ENCODE measurements at places on chromosomes 13 and 19.
A peak's percentile ranks its signal among the peaks of the same experiment; 100 is the strongest.

DNA sequence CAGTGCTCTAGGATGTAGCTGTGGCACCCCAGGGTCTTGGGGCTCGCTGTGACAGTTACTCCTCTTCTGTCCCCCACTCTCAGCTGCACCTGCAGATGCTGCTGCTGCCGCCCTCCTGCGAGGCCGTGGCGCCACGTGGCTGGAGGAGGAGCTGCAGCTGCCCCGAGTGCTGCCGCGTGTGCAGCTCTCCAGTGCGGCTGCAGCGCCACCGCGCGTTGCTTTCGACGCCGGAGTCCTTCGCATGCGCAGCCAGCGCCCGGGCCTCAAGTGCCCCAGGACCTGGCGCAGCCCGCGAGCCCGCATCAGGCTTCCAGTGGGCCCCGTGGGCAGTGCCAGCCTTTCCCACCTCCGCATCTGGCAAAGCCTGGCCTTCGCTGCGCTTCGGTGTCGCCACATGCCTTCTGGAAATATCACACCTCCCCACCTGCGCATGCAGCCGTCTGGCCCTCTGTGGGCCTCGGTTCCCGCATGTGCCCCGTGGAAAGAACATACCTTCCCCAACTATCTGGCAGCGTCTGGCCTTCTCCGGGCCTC lies 692 bp upstream of the ZNF580 start:
- peak; percentile 95 for DNase-seq

DNA sequence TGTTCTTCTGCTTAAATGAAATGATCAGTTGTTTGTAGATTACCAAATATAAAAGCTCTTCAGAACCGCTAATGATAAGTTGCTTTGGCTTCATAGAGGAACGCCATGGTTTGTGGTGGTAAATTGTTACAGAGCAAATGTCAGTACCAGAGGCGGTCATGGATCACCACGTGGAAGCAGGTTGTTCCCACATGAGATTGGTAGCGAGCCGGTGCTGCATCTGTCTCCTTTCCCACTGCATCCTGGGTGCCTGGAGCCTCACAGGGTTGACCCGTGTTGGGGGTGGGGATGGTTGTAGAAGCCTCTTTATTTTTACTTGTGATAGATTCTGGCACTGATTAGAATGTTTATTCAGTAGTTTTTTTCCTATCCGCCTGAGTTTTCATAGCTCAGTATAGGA lies 14.7 kb downstream of the GARRE1 start:
- peak; percentile 15 for DNase-seq

DNA sequence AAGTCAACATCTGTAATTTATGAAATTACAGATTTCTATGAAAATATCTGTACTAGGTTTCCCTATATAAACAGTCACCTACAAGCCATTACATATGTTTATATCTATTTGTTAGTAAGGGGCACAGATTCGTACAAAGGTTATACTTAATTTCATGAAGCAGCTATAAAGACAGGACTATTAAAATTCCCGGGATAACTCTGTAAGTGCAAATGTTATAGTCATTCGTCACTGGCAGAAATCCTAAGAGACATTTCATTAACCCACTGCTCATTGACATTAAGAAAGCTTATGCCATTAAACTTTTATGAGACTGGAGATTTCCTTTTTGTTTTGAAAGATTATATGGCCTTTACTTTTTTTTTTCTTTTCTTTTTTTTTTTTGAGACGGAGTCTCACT lies 122.9 kb downstream of the MYO16 start:
- DNase-seq: no peak

GRCh38 chr13:73025217-73026012 lies 33.4 kb upstream of the KLF5 start:
- DNase-seq: no peak

DNA sequence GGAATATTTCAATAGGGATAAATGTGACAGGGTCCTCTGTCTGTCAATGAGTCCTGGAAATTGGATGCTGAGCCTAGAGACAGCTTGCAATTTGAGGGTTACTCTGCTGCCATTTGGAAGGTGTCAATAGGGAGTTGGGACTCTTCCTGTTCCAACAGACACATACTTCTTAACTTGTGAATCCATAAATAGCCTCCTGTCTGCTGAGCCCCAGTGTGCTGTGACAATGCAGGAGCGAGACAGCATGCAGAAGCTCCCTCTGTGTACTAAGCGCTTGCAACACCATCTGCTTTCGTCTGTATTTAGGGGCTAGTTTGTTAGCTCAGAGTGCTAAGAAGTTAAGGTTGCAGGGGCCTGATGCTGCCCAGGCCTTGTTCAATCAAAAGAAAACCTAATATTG lies 58.5 kb upstream of the GPR12 start:
- no peak for DNase-seq

DNA sequence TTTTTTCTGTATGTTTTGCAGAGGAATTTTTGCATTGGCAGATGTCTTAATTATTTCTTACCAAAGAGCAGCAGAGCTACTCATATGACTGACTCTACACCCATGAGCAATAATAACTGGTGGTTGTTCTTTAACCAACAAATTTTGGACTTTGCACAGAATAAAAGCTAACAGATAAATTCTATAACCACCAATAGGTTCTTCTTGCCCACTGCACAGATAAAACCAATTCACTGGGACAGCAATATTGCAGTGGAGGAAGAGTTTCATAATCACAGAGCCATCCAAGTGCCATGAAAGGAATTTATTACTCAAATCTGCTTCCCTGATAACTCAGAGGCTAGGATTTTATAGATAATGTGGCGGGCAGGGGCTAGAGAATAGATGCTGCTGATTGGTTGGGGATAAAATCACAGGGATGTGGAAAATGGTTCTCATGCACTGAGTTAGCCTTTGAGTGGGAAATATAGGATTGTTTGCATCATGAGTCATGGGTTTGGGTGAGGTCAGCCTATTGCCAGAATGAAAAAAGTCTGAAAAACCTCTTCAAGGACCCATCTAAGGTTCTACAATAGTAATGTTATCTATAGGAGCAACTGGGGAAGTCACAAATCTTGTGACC lies 104.3 kb upstream of the PCDH17 start:
- no peak for DNase-seq

DNA sequence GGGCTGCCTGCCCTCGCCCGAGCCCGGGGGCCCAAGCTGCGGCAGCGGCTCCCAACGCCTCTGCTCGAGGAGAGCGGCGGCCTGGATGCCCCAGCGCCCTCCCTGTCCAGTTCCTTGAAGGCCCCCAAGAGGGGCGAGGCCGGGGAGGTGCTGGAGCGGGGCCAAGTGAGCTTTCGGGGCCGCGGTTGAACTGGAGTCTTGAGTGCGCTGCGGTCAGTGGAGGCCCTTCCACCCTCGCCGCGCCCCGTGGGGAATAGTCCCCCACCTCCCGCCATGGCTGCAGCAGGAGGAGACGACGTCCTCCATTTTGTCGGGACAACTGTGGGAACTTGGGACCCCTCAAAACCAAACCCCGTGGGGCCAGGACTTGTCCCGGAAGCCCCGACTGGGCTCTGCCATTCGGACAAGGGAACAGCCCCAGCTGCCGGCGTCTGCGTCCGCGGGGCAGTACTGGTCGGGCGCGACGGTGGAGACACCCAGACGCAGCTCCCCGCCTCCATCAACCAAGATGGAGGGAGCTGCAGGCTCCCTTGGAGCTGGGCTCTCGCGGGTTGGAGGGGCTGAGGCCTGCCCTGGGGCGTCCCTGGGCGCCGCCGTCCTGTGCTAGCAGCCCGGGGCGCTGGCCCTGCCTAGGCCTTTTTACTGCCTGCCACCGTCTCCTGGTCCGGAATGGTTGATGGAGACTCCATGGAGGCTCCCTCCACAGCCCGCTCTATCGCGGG lies 736 bp upstream of the ZMYM5 start:
- DNase-seq: peak; percentile 95

- no peak for DNase-seq
These were observed 86.2 kb upstream of the MBNL2 start for GRCh38 chr13:97135883-97136282.

- DNase-seq: no peak
These were observed 456.0 kb downstream of the PCDH17 start for GRCh38 chr13:58087566-58087965.

GRCh38 chr19:39261704-39262103 lies 6.5 kb upstream of the IFNL2 start:
- no peak for DNase-seq

GRCh38 chr19:40213882-40214570 lies 4.2 kb downstream of the TTC9B start:
- no peak for DNase-seq

GRCh38 chr19:800360-801029 lies 3.2 kb downstream of the PTBP1 start:
- no peak for DNase-seq

DNA sequence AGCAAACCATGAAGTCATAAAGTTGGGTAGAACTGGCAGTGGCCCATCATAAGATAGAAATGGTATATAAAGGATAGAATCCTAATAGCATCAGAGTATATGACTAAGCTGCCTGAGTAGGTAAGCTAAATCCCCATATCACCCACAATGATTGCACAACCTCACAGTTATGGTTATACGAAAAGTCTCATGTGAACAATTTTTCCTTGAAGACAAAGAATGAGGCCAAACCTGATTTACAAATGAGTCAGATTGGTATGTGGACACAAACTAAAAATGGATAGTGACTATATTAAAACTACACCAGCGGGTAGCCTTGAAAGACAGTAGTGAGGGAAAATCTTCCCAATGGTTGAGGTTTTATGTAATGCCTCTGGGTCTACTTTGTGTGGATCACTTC lies 40.9 kb upstream of the UFM1 start:
- DNase-seq: no peak

GRCh38 chr19:41424335-41425173 lies 2.6 kb downstream of the B3GNT8 start:
- DNase-seq: no peak

GRCh38 chr13:58908019-58908679 lies 1255.6 kb downstream of the DIAPH3 start:
- no peak for DNase-seq

GRCh38 chr13:110354123-110354627 lies 47.1 kb downstream of the COL4A2 start:
- DNase-seq: no peak

- DNase-seq: no peak
These were observed 11.3 kb upstream of the POU2F2 start for GRCh38 chr19:42143341-42144234.

DNA sequence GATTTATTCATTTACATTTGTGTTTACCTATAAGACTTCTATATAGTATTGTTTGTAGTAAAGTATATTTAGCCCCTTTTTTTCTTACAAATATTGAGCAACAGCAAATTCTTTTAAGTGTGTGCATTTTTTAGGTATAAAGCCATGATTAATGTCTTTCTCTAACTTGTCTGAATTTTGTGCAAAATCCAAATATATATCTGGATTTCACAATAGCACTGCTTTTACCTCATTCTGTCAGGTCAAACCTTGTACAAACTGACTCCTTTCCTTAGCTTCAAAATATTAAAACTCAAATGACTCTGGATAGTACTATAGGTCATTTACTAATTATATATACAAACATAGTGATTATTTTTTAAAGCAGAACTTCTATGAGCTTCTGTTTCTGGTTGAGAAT lies 563.0 kb upstream of the SPRY2 start:
- no peak for DNase-seq
